ENCODE measurements at places on chromosomes 11 and 22.

DNA sequence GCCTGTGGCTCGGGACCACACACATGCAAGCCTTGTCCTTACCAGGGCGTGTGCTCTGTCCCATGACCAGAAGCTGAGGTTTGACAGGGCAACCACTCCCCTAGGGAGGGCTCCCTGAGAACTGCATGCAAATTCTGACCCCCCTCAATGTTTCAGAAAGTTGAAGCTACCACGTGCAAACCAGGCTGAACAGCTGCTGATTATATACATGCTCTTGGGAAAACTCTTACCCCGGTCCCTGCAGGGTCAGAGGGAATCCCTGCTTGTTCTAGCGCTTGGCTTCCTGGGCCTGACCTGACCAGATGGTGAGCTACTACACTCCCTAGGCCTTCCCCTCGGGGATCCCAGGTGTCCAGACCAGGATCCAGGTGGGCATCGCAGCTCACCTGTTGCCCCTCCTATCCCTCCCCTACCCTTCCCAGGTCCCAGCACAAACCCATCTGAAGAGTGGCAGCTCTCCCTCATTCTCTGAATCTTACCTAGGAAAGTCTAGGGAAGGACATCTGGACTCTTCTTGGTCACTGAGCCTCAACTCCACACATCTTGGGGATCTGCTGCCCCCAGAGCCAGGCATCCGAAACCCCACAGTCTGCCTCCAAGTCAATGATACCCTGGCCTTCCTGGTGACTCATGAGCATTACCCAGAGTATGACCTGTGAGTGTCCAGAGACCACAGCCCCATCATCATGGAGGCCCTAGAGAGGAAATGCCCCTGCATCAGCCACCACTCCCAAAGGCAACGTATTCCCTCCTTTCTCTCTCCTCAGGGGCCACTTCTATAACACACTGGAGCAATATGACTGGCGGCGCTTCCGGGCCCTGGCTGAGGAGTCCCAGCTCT lies 61.5 kb downstream of the BTG4 start:
- DNase-seq, result no peak

DNA sequence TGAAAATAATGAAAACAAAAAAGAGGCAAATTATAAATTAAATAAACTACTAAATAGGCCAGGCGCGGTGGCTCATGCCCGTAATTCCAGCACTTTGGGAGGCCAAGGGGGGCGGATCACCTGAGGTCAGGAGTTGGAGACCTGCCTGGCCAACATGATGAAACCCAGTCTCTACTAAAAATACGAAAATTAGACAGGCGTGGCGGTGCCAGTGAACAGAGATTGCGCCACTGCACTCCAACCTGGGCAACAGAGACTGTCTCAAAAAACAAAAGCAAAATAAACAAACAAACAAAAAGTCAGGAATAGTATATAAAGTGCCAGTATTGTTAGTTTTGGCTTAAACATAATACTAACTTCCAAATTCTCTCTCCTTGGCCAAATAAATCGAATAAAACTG lies 37.6 kb upstream of the CECR2 start:
- no peak for DNase-seq

- no peak for DNase-seq
Observed at GRCh38 chr11:2741377-2742131, 41.8 kb upstream of the KCNQ1OT1 start.

GRCh38 chr11:10678101-10678500 lies 15.5 kb downstream of the IRAG1 start:
- DNase-seq, result no peak

DNA sequence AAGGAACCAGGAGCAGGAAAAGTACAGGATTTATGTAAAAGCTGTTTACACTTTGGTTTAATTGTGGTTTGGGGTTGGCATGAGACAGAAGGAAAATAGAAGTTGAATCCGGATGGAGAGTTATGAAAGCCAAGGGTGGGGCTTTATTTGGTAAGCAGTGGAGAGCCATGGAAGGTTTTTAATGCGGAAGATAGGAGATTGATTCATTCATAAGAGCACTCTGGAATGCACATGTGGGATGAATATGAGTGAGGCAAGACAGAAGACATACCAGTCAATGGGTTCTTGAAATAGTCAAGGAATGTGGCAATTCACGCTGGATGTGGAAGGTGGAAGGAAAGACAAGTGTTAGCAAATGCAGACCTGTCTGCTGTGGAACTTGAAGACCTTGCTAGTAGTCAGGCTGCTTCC lies 9.3 kb upstream of the GLB1L3 start:
- no peak for DNase-seq

DNA sequence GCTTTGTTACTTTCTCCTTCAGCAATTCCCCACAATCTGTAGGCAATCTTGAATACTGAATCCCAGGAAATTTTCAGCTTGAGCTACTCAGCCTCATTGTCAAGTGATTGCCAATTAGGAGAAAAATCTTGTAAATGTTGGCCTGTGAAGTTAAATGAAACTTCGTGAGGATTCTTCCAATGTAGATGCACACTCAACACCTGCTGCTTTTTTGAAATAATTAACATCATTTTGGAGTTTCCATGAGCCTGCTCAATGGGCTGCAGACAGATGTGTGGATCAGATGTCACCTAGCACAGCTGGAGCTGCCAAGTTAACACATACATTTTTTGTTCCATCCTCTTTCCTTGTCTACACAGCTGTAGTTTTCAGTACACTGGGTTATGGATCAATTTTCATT lies 645.6 kb upstream of the LUZP2 start:
- no peak for DNase-seq

DNA sequence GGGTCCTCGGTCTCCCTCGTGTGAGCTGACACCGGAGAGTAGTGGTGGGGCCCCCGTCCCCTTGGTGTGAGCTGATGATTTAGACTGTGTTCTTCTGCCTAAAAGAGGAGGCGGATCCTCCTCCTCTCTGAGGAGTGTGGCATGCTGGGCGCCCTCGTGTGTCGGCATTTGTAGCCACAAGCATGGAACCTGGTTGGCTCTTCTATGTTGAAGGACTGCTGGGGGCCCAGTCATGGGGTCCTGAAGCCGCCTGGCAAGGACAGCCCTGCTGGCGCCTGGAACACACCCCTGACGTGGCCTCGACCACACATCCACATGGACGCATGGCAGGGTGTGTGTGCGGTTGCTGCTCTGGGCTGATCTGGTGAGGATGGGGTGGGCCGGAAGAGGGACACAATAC lies 50.2 kb downstream of the AP2A2 start:
- DNase-seq, result no peak

- DNase-seq, result no peak
Observed at GRCh38 chr11:27388869-27389268, 25.9 kb upstream of the CCDC34 start.

- no peak for DNase-seq
Observed at GRCh38 chr11:17766073-17766359, 31.4 kb downstream of the KCNC1 start.

GRCh38 chr11:76141901-76142588 lies 64.3 kb downstream of the WNT11 start:
- DNase-seq, result no peak

- no peak for DNase-seq
Observed at GRCh38 chr11:69121021-69121420, 34.7 kb upstream of the SMIM38 start.

DNA sequence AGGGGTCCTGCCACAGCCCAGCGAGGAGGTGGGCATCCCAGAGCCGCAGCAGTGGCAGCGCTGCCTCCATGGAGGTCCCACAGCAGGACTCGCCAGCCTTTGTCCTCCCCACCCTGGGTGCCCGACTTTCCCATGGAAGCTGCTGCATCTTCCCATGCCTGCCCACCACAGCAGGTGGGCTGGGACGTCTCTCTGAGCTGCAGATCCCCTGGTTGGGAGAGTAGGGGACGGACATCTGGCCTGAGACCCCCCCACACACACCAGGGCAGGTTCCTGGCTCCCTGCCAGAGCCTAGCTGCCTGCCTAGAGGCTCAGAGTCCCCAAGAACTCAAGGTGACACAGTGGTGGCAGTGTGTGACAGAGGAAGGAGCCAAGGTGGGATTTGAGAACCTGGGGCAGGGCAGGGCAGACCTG lies 21.5 kb upstream of the PRR5 start:
- no peak for DNase-seq

DNA sequence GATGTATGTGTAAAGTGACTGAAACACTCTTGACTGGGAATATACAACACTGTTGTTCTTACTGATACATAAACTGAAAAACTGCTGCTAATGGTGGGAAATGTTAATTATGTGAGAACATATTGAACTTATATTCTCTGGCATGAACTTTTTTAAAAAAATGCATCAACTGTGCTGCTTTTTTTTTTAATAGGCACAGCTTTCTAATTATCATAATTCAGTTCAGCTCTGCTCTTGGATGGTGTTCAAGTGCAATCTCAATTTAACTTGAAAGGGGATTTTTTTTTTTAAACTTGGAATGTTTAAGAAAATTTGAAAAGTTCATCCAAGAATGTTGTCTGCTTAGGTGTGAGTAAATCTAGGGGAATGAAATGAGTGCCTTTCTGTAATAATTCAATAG lies 5.2 kb downstream of the TEAD1 start:
- no peak for DNase-seq
